ENCODE measurements at places on chromosomes 11 and 22. TPM values are rescaled to one million over a fixed set of nuclear protein-coding genes. Genes with fewer than 3 reads are reported as not detected.

DNA sequence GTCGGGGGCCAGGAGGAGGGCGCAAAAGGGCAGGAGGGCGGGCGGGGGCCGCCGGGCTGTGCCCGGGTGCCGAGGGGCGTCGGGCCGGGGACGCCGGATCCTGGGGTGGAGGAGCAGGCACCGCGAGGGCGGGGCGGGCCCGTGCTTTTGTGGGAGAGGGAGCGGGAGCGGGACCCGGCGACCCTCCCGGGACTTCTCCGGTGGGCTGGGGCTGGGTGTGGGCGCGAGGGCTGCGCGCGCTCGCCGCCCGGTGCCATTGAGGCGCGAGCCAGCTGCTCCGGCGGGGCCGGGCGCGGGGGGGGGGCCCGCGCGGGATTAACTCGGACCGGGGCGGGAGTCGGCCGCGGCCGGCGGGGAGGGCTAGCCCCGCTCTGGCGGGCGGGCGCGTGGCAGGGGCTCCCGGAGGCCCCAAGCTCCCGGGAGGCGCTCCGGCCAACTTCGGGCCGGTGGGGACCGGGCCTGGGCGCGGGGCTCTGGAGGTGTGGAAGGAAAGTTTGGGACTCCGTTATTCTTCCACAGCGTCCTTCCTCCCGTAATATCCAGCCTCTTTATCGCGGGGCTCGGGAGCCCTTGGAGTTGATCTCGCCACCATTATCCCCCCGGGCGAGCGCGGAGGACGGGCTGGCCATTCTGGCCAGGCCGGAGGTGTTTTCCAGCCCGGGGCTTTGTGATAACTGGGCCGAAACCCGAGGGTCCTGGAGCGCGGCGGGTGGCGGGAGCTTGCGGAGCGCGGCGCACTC, 936 bp downstream of the CECR2 start:
- no peak for DNase-seq

DNA sequence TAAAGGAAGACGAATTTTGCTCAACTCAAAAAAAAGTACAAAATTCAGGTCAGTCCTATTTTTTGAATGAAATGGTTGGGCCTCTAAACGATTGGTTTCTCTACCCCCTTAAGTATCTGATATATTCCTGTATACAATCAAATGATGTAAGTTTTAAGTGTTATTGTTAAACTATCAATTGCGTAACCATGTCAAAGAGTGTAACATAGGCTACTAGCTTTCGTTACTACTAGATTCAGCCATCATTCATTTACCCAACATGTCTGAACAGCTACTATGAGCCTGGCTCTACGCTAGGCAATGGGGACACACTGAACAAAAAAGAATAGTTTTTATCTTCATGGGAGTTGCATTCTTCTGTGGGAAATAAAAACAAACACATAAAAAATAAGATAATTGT, 3.3 kb downstream of the RAB6A start:
- no peak for DNase-seq

DNA sequence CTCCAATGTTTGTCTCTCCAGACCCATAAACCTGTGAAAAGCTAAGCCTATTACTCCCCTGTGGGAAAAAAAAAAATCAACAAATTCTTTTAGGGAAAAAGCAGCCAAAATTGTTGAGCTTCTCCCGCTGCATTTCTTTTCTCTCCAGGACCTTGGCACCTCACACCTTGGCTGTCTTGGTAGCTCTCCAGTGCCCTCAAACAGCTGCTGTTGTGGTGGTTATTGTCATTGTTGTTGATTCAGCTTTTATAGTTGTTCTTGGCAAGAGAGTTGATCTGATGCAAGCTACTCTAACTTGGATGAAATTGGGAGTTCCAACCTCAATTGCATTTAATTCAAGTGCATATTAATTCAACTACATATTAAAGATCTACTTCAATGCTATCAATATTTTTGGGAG, 516.9 kb upstream of the LARGE1 start:
- no peak for DNase-seq

- DNase-seq: no peak
Measured at GRCh38 chr22:28715611-28716010, 26.0 kb downstream of the CHEK2 start.

DNA sequence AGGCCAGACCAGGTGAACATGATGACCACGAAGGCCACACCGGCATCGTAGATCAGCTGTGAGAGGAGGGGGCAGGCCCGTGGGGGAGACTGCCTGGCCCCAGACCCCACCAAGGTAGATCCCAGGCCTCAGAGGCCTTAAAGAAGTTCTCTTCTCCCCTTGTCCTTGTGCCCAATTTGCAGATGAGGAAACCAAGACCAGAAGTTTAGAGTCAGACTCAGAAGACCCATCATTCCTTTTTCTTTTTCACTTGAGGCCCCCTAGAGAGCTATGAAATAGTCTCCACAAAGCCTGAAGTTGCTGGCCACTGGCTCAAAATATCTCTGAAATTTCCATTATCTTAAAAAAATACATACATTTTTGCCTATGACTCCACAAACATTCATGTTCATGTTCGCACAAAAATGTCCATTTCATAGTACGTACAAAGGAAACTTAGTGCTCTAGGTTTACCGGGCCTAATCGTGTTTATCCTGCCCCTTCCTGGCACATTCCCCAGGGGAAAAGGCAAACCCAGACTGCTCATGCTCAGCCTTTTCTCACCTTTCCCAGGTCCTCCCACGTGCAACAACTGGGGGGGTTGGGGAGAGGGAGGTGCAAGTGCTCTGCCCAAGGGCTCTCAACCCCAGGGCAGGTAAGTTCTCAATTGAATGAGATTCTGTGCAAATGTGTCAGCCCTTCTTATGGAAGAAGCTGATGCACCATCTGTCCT, 19.2 kb downstream of the SLC43A1 start:
- DNase-seq: no peak

- DNase-seq: no peak
Measured at GRCh38 chr22:43944670-43945430, 10.4 kb upstream of the SAMM50 start.

CCDC34 gene
- total RNA-seq: 3.1 TPM

CPT1B gene
- 4.9 TPM for total RNA-seq

NLRP10 gene
- not detected for total RNA-seq

BACE1 gene
- total RNA-seq: 25.4 TPM

ANO1 gene
- 8.6 TPM for total RNA-seq

MPEG1 gene
- total RNA-seq: 49.5 TPM
